NCI-H345 (cell line): ENCODE measurements at places on chromosomes 3 and 15.

DNA sequence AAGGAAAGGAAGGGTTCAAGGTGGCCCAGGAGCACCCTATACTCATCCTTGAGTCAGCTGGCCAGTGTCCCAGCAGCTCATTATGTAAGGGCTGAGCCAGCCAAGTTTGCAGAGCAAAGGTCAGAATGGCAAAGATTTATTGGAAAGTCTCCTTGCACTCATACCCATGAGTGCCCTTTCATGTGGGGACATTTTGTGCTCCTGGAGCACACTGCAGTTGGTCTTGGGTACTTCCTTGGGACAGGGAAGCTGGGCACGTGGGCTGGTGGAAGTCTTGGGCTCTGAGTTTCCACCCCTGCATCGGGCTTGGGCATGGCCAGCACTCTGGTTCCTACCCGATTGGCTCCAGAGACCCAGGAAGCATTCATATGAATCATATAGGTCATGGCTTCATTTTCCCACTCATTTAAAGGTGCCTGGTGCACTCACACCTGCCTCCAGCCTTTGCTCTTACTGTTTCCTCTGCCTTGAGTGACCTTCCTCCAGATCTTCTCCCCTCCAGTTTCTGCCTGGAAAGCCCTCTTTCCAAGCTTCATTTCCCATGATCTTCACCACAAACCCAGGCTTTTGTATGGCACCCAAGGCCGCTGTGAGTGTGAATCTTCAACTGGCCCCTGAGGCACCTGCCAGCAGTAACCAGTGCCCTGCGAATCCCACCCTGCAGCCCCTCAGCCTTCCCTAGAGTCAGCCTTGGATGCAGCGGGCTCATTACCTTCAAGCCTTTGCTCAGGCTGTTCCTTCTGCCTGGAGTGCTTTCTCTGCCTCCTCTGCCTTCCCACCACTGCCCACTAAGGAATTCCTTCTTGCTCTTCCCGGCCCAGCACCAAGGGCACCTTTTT lies 10.5 kb upstream of the PRKCD start:
- DNase-seq: no peak

- no peak for DNase-seq
Measured at GRCh38 chr15:32872621-32873283, 154.9 kb downstream of the GREM1 start.

DNA sequence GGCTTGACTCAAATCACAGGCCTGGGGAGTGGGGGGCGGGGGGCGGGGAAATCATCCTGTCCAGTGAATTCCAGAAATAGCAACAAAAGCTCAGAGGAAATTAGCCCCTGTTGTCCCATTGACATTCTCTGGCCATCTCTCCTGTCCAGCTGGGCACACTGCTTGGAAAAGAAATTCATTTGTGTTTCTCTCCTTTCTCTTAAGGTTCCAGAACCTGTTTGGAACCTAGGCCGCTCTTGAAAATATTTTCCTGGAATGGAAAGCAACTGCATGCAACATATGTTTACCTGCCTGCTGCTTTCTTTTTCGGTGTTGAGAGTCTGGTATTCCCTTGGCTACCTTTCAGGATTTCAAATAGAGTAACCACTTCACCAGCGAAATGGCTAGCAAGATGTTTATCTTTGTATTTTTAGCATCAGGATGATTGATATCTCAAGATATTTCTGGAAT lies 169.0 kb downstream of the GHSR start:
- DNase-seq: peak; percentile 13

- no peak for DNase-seq
Measured at GRCh38 chr3:105051972-105052371, 314.7 kb upstream of the ALCAM start.

DNA sequence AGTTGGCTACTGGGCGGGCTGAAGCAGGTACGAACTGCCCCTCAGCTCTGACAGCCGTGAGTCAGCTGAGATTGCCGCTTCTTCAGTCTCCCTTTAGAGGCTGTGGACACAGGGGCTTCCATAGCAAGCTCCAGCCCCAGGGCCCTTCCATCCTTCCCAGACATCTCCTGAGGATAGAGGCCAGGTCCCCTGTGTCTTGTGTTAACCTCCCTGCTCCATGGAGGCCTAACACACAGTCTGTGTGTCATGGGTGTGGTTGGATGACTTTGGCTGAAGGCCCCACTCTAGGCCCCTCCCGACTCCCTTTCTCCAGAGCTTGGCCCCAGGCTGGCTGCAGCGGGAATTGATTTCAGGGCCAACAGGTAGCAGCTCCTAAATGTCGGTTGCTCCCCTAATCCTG lies 116.1 kb upstream of the TLE3 start:
- DNase-seq: no peak

DNA sequence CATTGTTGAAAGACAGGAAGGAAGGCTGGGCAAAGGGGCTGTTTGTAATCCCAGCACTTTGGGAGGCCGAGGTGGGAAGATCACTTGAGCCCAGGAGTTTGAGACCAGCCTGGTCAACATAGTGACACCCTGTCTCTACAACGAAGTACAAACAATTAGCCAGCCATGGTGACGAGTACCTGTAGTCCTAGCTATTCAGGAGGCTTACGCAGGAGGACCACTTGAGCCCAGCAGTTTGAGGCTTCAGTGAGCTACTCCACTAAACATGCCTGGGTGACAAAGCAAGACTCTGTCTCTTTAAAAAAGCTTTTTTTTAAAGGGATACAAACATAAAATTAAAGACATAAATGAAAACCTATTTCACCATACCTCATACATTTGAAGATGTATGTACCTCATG lies 11.1 kb downstream of the SERP1 start:
- peak; percentile 33 for DNase-seq

- no peak for DNase-seq
Measured at GRCh38 chr3:23864931-23865330, 51.9 kb downstream of the NKIRAS1 start.

DNA sequence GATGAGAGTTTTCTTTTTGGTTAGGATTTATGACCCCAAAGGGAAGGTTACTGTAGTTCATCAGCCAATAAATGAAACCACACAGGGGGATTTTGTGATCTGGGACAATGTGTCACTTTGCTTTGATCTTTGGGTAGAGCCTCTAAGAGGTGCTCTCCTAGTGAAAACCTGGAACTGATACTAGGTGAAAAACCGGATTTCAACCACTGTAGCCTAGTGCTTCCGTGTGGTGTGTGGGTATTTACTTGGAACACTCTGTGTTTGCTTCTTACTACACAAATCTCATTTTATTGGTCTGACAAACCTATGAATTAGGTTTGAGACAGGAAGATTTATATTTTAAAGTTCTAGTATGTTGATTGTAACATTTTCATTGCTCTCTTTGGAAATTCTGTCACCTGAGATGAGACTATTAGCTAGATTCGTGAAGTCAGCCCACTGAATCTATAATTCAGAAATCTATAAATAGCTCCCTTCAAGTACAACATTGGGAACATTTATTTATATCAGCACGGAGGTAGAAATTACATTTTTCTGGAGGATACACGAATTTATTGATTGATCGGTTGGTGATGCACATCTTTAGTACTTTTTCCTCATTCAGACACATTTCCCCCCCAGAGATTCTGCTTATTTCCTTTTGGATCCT lies 119.8 kb downstream of the AKAP13 start:
- no peak for DNase-seq

- no peak for DNase-seq
Measured at GRCh38 chr3:24605511-24606028, 110.9 kb upstream of the THRB start.

DNA sequence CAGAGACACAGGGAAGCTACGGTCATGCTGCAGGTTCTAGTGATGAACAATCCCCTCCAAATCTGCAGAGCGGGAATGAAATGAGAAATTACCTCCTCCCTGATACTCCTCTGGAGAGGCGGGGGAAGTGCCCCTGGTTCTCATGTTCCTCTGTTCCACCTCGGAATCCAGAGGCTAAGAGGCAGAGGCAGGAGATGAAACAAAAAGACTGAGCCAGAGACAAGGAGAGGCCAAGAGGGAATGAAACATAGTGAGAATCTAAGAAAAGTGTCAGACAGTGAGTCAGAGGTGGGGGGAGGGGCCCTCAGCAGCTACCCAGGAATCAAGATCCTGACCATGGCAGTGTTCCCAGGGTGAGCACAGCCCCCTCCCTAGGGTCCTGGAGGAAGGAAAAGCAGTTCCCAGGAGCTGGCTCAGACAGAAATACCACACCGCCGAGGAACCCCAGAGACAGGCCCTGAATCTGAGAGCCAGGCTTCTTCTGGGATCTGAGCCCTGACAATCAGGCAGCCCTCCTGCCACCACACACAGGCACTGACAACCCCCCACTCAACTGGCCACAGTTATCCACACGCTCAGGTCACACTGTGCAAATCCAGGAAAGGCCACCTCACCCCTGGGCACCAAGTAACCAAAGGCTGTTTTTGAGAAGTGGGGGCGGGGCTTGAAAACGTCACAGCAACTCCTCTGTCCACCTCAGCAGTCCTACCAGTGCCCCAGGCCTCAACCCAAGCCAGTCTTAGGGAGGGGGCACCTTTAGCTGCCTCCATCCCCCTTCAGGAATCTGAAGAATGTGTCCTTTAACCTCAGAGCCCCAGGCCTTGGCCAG lies 2.4 kb downstream of the CSRNP1 start:
- no peak for DNase-seq
